NCI-H526 (cell line): ENCODE measurements at places on chromosomes 6 and 20.

GRCh38 chr6:2563635-2564034 is 187.1 kb downstream of the MYLK4 start:
- DNase-seq = no peak

DNA sequence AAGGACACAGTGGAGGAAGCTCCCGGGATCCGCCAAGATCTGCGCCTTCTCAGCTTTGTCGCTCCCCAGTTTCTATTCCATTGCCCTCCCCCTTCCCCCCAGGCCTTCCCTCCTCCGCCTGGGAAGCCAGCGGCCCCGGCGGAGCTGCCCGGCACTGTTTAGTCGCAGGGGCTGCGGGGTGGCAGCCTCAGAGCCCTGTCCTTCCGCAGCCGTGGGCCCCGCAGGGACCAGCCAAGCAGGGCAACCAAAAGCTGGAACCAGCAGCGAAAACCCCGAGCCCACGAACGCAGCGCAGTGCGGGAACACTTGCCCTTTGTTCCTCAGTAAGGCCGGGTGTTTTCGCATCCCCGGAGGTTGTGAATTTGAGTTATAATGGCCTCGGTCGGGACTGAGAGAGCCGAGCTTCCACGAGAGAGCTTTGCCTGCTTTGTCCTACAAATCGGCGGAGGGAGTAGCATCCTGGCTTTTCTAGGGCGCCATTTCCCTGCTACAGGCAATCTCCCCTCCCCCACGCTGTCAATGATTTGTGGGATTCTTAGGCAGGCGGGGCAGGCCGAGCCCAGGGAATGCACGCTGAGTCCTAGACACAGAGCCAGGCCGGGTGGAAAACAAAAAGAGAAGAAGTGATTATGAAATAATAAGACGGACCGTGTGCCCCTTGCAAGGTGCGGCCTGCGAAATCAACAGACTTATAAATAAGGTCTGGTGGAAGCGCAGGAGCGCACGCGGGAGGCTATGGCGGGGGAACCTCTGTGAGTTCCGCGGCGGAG is 4.0 kb upstream of the TUBB2B start:
- peak; percentile 97 for DNase-seq

GRCh38 chr20:51769976-51770615 is 1.9 kb upstream of the ATP9A start:
- no peak for DNase-seq

DNA sequence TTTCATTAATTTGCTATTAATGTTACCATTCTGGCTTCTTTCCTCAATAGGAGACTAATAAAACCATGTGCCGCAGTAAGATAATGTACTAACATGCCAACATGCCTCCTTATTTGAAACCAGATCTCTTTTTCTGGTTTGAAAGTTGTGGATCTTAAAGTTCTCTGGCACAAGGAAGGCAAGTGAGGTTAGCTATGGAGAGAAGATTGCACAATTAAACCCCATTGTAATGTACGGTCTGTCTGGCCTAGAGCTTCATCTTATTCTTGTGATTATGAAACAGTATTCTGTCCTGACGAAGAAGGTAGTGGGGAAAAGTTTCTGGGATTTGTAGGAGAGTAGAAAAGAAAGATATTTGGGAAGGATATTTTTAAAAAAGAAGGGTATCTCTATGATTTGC is 68.4 kb downstream of the EYA4 start:
- no peak for DNase-seq

- DNase-seq = no peak
These were observed 409.4 kb upstream of the SASH1 start for GRCh38 chr6:147933224-147933623.

GRCh38 chr6:97312241-97312640 is 29.2 kb upstream of the MMS22L start:
- no peak for DNase-seq

DNA sequence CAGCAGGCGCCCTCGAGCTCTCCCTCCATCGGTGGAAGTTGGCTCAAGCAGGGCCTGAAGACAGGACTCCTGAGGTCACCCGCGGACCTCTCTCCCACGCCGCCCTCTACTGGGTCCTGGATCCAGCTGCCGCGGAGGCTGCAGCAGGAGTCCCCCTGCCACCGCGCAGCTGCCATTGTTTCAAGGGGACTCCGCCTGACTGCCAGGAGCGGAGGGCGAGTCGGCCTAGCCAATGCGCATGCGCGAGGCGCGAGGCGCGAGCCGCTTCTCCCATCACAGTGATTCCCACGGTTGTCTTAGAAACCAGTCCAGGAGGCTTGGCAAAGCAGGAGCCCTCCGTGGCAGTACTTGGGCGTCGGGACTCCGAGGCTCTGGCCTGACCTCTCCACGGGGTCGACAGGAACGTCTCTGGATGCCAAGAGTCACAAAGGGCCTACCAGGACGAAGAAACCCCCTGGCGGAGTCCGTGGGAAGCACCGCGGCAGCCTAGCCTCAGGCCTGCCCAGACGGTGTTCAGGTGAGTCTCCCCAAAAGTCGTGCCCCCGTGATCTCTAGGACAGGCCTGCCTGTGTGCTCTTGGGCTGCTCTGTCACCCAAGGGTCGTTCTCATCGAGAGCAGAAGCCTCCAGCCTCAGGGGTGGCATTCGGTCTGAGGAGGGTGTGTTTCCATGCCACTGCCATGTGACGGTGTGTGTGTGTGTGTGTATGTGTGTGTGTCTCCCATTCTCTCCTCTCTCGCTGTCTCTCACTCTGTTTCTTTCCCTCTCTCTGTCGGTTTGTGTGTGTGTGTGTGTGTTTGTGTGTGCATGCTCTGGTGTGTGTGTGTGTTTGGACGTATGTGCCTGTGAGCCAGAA is 290.6 kb upstream of the ZNF337 start:
- DNase-seq = peak; percentile 84

GRCh38 chr6:148491638-148492251 is 149.1 kb downstream of the SASH1 start:
- no peak for DNase-seq

DNA sequence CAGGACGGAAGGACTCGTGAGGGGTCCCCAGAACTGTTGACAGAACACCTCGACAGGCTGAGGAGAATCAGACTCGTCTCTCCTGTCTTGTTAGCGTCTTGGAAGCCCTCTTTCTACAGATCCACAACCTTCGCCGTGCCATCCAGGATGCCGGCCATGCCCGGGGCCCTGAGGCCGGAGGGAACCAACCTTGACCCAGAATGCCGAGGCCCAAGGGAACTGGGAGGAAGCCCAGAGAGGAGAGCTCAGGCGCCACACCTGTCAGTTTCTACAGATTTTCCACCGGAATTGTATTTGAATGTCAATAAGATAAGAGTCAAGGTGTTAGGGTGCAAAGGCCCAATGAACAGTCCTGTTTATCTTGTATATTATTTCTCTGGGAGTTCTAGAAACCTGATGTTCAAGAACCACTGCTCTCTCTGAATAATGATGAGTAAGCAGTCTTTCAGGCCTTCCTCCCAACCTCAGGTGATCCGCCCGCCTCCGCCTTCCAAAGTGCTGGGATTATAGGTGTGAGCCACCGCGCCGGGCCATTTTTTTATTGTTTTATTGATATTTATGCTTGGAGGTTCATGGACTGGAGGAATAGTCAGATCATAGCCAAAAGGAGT is 799 bp upstream of the ME1 start:
- DNase-seq = peak; percentile 9

- peak; percentile 54 for DNase-seq
These were observed 12.1 kb downstream of the LGSN start for GRCh38 chr6:63307581-63308246.

GRCh38 chr6:126672649-126673048 is 332.7 kb downstream of the CENPW start:
- no peak for DNase-seq

- no peak for DNase-seq
These were observed 26.4 kb upstream of the SLC9A8 start for GRCh38 chr20:49786196-49786595.

- DNase-seq = peak; percentile 92
These were observed at the start of gene CFAP206 for GRCh38 chr6:87407901-87408720. Gene CFAP206, plus strand, starts transcription at chr6:87407972. Its CDS starts 1,868 bp downstream, at chr6:87409840.

- no peak for DNase-seq
These were observed 7.0 kb upstream of the C20orf144 start for GRCh38 chr20:33655164-33655563.

DNA sequence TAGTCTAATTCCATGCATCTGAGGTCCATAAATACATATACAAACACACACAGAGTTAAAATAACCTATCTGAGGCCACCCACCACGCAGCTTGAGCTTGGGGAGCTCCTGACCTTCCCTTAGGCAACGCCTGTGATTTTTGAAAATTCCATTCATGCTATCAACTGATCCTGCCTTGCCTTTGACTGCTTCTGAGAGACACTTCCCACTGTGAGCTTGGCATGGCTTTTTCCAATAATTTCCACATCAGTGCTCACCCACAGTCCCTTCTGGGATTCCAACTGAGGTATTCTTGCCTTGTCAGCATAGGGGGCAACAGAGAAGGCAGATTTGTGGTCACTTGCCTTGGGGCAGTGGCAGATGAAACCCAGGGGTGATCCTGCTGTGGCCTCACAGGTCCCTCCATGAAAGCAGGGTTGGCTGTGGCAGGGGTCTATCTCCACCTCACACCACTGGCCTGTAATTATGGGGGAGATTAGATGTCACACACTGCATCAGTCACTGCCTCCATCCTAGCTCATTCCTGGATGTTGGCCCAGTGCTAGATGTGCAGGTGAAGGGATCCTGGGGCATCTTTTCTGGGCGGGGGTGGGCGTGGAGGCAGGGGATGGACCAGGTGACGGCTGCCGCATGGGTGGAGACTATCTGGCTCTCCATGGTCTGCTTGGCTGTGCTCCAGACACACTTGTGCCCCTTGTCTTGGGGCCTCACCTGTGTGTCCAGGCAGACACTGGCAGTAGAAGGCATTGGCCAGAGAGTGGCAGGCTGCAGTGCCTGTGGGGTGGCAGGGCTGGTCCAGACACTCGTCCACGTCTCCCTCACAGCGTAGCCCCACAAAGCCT is 11.2 kb upstream of the GPSM3 start:
- no peak for DNase-seq

GRCh38 chr6:43913375-43914271 is 143.6 kb downstream of the VEGFA start:
- DNase-seq = no peak

- no peak for DNase-seq
These were observed 232.0 kb downstream of the IBTK start for GRCh38 chr6:82015526-82015925.

- peak; percentile 21 for DNase-seq
These were observed 344.5 kb downstream of the KIF16B start for GRCh38 chr20:16228722-16229121.

- peak; percentile 64 for DNase-seq
These were observed 89.7 kb upstream of the EPB41L1 start for GRCh38 chr20:36064658-36065426.

DNA sequence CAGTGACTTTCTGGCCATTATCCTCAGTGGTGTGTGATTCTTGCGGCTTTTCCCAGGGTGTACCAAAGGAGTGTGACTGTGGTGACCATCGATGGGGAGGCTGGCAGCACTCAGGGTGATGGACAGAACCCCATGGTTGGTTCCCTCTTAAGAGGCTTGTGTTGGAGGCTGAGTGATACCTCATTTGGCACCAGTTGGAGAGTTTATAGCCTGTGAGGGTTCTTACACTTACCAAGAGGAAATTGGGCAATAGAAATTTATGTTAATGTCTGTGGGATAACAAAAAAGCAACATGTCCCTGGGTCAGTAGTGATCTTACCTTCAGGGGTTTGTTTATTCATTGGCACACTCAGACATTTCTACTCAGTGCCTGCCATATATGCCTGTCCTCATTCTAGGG is 37.2 kb downstream of the DAAM2 start:
- no peak for DNase-seq

GRCh38 chr6:26088344-26088743 is 1.1 kb downstream of the HFE start:
- DNase-seq = no peak

- no peak for DNase-seq
These were observed 610.5 kb upstream of the MAN1A1 start for GRCh38 chr6:119960036-119960435.

DNA sequence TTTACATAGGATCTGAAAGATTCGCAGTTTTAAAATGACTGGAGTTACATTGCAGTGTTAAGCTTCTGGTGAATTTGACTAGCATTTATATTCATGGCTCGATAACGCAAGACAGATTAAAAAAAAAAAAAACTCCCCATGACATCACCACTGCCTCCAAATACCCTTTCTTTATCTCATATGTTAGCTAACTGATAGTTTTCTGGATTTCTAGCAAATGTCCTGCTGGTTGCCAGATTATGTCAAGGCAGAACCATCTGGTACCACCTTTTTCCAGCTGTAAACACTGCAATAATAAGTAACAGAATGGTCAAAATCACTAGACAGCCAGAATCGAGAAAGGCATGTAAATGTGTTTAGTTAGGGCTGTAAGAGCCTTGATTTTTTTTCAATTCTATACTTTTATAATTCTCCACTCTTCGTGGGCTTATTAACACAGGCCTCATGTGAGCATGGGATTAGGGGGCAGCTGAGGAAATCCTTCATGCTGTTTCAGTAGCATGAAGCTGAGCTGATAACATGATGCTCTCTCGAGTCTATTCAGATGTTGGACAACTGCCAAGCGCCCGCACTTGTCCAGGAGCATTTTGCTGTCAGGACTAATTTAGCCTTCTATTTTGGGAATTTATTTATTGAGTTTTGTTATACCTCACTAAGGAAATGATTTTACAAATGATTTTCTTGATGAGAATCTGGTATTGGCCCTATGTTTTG is 166.0 kb upstream of the SCGN start:
- DNase-seq = no peak

DNA sequence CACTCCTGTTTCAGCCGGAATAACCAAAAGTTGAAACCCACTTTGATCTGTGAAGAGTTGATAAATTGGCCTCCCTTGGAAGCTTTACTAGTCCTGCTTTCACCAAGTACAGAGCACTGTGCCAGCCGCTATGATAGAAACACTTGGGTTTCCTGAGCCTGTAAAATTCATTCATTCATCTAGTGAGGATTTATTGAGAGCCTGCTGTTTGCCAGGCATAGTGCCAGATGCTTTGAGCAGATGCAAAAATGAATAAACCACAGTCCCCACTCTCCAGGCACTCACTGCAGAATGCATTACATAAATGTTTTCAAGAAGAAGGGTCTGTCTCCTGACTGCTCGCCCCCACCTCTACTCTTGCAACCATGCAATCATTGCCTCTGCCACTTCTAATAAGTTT is 25.3 kb upstream of the TMEM217 start:
- no peak for DNase-seq

DNA sequence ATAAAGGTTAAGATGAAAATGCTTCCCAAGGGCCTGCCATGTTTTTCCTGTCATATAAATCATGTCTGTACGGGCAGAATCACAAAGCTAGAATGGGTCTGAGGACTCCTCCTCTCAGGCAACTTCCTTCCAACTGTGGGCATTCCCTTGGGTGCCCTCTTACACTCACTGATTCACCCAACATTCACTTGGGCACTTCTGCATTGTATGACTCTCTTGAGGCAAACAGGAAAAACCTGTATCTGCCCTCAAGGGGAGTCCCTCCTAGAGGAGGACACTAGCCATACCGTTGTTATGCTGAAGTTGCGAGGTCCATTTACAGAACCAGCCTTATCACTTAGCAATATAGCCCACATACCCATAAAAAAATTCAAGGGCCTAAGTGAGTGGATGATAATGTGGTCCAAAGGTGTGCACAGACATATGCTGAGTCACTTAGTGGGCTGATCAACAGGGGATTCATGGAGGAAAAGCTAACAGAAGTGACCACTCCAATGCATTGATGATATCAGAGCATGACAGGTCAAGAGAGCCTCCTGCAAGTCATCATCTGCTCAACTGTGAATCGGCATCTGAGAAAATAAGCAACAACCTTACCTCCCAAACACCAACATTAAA is 131.1 kb downstream of the ATXN1 start:
- no peak for DNase-seq
